Naive B cell (primary cell): ENCODE measurements at places on chromosomes 6 and 20. TPM values are rescaled to one million over a fixed set of nuclear protein-coding genes. Genes with fewer than 3 reads are reported as not detected.

GRCh38 chr6:111875741-111876140 is 2.5 kb upstream of the FYN start:
- no peak for DNase-seq

DNA sequence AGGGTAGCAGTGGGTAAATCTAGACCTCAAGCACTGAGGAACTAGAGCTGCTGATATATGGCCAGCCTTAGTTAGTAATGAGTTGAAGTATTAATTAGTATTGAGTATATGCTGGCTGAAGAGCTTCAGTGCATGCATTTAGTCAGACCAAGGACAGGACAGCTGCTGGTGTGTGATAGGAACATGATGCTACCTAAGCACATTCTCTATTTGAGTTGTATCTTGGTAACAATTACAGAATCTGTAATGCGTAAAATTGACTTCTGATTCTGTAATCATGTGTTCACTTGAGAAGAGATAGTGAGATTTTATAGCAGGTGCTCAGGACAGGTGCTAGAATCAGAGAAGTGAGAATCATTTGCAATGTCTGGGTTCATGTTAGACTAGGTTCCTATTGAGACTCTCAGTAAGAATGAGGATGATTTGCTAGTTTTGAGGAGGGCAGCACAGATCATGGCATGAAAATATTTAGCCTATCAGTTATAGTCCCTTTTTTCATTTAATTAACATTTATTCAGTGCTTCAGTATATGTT is 369.4 kb upstream of the HS3ST5 start:
- DNase-seq = no peak

- no peak for DNase-seq
Measured at GRCh38 chr6:167214206-167214605, 56.4 kb upstream of the GPR31 start.

The PROKR2 gene
- not detected for polyA plus RNA-seq

The NHLRC1 gene
- polyA plus RNA-seq = 1.5 TPM

The SLA2 gene
- polyA plus RNA-seq = not detected

DNA sequence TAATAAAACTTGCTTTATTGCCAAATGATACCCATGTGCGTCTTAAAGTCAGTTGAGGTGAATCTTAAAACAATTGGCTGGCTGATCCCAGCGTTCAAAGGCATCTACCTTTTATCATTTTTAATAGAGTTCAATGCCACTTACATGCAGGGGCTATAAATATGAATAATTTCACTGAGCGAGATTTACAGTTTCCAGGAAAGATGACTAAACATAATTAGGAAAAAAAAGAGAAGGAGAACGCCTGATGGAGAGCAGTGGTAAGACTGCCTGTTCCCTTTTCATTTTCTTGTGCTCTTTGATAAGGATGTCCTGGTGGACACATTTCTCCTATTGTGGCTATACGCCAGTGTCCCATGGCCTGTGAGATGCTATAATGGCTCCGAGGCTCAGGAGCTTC is 139.9 kb upstream of the SLC22A23 start:
- DNase-seq = no peak

DNA sequence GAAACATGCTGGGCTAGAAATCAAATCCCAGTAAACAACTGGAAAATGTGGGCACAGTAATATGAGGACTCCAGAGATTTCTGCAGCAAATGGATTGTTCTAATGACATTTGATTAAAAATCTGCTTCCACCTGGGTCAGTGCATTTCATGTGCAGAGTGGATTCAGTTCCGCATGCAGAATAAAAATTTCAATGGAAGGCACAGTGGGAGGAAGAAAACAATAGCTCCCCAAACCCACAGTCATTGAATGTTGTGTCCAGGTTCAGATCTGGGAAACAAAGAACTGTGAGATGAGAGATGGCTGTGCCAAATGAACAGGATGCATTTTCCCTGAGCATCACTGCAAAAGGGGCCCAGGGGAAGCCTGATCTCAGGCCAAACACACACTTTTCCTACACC is 403.1 kb downstream of the BTBD9 start:
- DNase-seq = no peak

- DNase-seq = no peak
Measured at GRCh38 chr20:4150070-4150441, 134.7 kb upstream of the RNF24 start.

The MOXD1 gene
- 3.8 TPM for polyA plus RNA-seq

DNA sequence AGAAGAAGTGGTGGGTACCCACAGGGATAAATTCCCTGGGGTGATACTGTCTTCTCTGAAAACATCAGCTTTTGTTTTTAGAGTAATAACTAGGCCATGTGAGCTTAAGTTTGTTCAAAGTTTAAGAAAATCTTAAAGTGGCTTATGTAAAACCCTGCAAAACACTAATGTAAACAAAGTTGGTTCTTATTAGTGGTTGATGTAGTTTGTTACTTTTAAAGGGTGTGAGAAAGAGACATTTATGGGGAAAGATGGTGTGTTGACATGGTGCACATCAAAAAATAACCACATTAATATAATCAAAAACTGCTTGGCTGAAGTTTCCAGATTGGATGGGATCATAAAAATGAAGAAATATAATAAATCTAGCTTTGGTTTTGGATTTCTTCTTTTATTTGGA is 119.9 kb downstream of the LAMP5 start:
- DNase-seq = no peak

- no peak for DNase-seq
Measured at GRCh38 chr6:110414669-110415068, 706 bp downstream of the DDO start.

DNA sequence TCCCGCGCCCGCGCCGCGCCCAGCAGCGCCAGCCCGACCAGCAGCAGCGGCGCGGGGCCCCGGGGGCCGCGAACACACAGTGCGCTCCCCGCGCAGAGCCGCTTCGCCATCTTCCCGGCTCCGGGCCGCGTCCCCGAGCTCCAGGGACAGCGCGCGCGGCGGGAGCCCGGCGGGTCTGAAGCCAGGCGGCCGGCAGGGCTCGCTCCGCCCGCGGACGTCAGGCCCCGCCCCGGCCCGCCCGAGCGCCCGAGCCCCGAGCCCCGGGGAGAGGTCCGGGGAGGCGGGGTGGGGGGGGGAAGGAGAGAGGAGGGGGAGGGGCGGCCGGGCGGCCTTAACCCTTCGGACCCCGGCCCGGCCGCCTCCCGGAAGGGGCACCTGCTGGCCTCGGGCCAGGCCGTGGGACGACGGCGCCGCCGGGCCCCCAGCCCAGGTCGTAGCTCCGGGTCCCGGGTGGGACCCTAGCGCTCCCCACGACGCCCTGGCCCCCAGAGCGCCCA is at the start of gene LAMA5:
TSS of gene LAMA5 (minus strand) at position 177 of the 497 bp plus-strand sequence. CDS start at position 110, 67 bp downstream.
- peak; percentile 28 for DNase-seq

- DNase-seq = no peak
Measured at GRCh38 chr20:3084986-3085360, 449 bp upstream of the AVP start.

DNA sequence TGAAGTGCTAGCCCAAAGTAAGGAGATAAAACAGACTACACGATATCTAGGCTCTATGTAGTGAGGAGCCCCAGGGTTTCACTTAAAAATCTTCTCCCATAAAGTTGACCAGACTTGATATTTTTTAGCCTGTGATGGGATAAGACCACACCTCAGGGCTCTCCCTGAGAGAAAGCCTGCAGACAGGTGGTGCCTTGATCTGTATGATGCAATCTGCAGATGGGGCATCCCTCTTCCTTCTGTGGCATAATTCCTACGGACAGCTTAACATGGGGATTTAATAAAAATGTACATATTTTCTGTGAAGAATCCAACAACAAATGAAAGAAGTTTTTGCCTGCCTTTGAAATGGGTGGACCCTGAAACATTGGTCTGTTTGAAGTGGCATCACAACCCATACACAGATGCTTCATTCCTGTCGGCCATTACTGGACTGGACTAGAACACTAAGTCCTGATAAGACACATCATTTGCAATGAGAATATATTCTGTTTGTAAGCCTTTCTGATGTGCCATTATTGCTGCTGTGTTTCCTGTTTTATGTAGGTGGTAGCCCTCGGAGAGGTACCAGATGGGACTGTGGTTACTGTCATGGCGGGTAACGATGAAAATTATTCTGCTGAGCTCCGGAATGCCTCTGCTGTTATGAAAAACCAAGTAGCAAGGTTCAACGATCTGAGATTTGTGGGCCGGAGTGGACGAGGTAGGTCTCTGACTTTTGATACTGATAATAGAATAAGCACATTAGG is 53.8 kb upstream of the SUPT3H start:
- DNase-seq = no peak

GRCh38 chr20:50691573-50692551 is 520 bp upstream of the RIPOR3 start:
- no peak for DNase-seq

GRCh38 chr20:46962452-46963195 is 68.0 kb downstream of the EYA2 start:
- DNase-seq = no peak

The TXLNB gene
- polyA plus RNA-seq = 2.1 TPM

DNA sequence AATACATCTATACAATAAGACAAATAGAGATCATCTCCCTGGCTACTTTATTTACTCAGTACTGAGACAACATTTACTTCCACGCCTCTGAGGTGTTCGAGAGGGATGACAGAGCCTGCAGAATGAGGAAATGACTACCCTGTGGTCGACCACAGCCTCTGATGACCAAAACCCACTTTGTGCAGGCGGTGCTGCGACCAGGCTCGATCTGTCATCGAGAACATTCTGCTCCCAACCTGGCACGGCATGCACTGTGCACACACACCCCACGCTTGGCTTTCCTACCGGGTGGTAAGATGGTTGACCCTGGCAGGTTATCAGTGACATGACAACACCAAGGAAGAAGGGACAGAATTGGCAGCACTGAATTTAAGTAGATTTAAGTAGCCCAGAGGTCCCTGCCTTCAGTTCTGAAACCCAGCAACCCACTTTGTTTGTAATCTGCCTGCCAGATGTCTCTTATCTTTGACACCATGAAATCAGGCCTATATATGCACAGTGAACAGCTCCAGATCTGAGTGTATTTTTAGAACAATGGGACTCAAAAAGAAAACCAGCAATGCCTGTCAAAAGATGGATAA is 42.6 kb downstream of the TTI1 start:
- DNase-seq = peak; percentile 52

The CCDC28A gene
- polyA plus RNA-seq = 36.8 TPM

- DNase-seq = no peak
Measured at GRCh38 chr6:160071805-160072690, 49.6 kb upstream of the SLC22A1 start.

The SRMS gene
- polyA plus RNA-seq = not detected

GRCh38 chr6:17493286-17493685 is 99.9 kb downstream of the CAP2 start:
- no peak for DNase-seq
